NCI-H1694 treated with DMSO at 0.1 percent for 48 hours (cell line): ENCODE measurements at places on chromosomes 11 and 22.

GRCh38 chr11:57214098-57214417 is 23.0 kb downstream of the APLNR start:
- DNase-seq: no peak

DNA sequence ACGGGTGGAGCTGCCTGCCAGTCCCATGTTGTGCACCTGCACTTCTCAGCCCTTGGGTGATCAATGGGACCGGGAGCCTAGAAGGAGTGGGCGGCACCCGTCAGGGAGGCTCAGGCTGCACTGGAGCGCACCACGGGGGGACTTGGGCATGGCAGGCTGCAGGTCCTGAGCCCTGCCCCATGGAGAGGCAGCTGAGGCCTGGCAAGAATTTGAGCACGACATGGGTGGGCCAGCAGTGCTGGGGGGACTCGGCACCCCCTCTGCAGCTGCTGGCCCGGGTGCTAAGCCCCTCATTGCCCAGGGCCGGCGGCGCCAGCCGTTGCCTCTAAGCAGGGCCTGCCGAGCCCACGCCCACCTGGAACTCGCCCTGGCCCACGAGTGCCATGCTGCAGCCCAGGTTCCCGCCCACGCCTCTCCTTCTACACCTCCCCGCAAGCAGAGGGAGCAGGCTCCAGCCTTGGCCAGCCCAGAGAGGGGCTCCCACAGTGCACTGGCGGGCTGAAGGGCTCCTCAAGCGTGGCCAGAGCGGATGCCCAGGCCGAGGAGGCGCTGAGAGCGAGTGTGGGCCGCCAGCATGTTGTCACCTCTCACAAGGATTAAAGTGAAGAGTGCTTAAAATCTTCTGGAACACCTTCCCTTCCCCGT is 372.0 kb downstream of the ETS1 start:
- DNase-seq: no peak

- no peak for DNase-seq
These were observed 78.4 kb downstream of the MN1 start for GRCh38 chr22:27723158-27723557.

- no peak for DNase-seq
These were observed 261.5 kb downstream of the LARGE1 start for GRCh38 chr22:33658775-33659174.

DNA sequence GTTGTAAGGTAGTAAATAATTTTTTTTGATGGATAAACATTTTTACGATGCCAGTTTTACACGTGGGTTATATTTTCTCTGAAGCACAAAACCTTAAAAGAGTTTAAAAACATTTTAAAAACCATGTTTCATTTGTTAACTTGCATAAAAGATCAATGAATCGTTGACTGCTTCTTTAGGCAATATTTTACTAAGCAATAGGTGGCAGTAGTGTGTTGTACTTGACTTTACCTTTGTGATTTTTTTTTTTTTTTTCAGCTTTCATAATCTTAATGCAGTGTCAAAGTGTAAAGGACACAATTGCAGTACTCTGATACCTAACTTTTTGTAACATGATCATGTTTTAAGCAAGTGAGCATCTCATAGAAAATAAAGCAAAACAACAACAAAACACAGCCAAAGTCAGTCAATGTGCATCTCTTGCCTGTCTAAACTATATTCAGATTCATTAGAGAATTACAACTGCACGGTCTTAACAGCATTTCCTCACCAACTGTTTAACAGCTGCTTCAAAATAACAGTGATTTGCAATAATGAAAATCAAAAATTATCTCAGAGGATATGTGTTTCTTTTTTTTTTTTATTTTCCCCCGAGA is 27.7 kb downstream of the DNAJC24 start:
- peak; percentile 70 for DNase-seq

- peak; percentile 65 for DNase-seq
These were observed 2.8 kb downstream of the SLC17A6 start for GRCh38 chr11:22340701-22341587.

DNA sequence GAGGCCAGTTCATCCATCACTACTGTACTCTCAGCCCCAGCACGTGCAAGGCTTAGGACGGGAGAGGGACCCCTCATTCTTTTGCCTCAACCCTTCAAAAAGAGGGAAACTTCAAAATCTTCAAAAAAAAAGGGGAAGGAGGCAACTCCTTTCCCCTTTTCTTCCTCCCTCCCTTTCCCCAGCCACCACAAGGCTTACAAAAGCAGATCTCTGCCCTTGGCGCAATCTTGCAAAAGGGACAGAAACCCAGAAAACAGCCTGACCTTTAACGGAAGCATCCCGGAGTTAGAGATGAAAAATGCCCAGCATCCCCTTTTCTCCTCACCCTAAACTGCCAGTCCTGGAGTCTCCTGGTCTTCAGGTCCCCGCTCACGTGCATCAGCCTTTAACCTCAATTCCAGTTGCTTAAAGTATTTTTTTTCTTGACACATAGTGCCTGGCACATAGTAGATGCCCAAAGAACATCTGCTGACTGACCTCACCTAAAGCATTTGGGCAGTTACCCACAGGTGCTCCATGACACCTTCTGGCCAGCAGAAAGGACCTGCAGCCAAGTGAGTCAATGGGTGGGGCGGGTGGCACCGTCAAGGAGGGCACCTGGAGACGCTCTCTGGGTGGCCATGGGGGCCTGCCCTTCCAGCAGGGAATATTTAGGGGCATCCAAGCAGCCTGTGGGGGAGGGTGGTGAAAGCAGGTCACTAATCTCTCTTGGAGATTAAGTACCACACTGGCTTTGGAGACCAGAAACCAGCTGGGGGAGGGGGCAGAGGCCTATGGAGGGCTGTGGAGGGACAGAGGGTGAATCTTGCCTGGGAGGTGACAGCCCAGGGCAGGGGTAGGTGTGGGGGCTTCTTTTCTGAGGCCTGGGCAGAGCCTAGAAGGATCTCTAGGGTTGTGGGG is 16.3 kb downstream of the NECTIN1 start:
- DNase-seq: no peak

- DNase-seq: no peak
These were observed 48.9 kb upstream of the TBCEL start for GRCh38 chr11:120974965-120975364.

GRCh38 chr11:35507688-35508087 is 17.7 kb downstream of the PAMR1 start:
- DNase-seq: no peak

- peak; percentile 18 for DNase-seq
These were observed 81.0 kb downstream of the CCDC73 start for GRCh38 chr11:32713496-32713895.

DNA sequence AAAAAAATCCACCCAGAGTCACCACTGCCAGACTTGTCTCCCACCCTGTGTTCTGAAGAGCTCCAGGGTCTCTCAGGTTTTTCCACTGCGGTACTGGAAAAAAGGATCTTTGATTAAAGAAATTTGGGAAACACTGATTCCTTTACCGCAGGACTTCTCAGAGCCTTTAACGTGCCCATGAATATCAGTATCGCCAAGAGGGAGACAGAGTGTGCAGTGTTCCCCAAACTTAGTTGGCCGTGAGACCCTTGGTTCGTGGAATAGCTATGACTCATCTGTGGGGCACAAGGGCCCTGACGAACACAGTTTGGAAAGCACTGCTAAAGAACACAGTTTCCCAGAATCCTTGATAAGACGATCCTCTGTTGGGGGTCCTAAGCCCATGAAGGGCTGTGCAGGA is 31.7 kb downstream of the SYT7 start:
- DNase-seq: no peak

- DNase-seq: no peak
These were observed 64.8 kb downstream of the IGF2 start for GRCh38 chr11:2074266-2074825.

GRCh38 chr22:33467620-33468095 is 409.5 kb upstream of the SYN3 start:
- DNase-seq: no peak

DNA sequence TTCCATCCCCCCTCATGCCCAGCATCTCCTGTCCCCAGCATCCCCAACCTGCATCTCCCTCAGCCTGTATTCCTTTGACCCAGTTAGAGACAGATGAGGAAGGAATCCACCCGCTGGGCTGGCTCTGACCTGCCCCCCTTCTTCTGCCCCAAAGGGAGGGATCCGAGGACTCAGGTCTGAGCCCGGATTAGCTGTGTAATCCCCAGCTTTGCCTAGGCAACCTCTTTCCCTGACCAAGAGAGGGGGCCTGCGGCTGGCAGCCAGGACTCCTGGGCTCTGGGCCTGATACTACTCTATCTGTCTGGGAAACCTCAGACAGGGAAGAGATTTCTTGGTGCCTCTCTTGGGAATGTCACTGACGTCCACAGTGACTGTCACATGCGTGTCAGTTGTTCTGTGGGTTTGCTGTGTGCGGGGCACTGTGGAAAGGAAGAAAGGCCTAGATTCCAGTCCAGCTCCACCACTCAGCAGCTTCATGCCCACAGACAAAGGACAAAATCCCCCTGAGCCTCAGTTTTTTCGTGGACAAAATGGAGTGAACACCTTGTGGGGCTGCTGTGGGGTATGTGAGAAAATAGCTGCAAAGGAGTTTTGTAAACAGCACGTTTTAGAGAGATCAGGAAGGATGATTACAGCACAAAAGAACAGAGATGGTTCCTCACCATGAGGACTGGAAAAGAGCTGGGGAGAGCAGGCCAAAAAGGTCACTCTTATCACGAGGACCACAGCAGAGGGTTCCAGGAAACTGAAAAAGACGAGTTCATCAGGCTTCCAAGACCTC is 1.3 kb upstream of the NDUFV1 start:
- no peak for DNase-seq

DNA sequence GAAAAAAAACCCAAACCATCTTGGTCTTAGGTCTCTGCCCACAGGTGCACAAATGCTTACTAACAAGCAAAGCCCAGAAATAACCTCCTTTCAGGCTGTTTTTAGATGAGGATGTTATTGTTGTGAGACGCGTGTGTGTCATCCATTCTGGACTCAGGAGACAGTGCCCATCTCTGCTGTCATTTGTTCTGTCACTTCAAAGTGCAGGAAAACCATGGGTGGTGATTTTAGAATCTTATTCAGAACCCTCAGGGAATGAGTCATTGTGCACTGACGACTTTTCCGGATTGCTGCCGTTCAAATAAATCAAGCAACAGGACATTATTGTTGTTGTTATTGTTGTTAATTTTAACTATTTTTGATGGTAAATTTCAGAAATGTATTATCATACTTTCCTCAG is 110.3 kb downstream of the LRRC32 start:
- DNase-seq: no peak

- no peak for DNase-seq
These were observed 2.8 kb downstream of the PDE2A start for GRCh38 chr11:72671152-72672099.

- DNase-seq: no peak
These were observed 210.4 kb upstream of the PITPNB start for GRCh38 chr22:28129319-28129962.

GRCh38 chr11:128503245-128503991 is 83.9 kb downstream of the ETS1 start:
- DNase-seq: no peak

GRCh38 chr11:66854231-66854661 is 2.6 kb upstream of the LRFN4 start:
- no peak for DNase-seq

GRCh38 chr22:29093501-29094300 is 20.9 kb downstream of the KREMEN1 start:
- no peak for DNase-seq

DNA sequence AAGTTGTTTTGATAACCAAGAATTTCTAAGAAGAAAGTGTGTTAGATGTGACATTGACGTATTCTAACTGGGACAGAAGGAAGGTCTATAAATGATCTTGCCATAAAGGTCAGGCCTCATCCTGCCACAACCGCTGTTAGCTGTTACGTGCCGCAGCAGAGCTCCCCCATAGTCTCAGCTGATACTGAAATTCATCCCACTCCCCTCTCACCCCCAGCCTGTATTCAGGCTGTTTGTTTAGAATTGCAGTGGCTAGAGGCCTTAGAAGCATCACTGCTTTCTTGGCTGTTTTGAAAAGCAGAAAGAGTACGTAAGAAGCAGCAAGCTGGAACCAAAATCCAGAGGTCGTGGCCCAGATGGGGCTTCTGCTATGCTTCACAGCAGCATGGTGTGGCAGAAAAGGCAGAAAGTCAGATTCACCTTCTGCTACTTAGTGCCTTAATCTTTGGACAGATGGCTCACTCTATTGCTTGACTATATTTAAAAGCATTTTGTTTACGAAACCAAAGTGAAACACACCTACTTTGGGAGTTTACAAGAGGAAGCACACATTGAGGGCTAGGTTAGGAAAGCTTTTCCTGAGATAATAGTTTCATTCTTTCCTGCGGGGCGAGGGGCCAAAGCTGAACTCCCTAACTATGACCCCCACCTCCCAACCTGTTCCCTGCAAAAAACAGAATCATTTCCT is 950 bp upstream of the LAYN start:
- no peak for DNase-seq

DNA sequence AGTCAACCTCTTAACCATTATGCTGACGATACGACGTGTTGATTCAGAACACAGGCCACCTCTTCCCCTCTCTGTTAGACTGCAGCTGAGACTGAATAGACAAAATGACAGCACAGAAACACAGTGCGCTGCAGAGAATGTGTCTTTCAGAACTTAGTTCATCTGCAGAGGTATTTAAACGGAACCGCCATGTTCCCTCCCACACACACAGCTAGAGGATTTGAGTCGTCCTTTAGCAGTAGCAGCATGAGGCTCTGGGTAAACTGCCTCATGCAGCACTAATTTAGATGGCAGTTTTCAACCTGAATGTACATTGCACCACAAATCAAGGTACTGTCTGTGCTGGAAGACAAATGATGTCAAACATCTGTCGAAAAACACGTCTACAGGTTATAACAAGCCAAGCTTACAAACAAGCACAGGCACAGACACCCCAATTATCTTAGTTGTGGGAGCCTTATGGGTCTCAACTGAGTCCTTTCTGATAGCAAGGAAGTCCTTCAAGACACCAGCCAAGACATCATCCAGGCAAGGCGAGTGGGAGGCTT is 76.6 kb upstream of the LRRC4C start:
- no peak for DNase-seq

DNA sequence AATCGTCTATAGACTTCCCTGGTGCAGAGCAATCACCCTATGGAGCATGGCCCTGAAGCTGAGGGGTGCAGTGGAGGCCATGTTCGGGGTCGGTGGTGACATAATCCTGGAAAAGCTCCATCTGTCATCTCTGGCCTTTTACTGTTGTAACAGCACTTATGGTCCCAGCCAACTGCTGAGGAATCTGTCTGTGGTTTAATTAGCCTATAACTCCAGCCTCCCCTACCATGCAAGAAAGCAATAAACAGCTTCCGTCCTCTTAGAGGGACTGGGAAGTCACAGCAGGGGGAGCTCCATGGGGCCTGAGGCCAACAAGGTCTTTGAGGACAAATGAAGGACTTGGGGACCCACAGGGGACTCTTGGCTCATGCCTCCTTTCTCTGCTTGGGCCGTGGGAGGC is 159.1 kb upstream of the NECTIN1 start:
- no peak for DNase-seq

- DNase-seq: no peak
These were observed 150.9 kb downstream of the CRYBB2 start for GRCh38 chr22:25370322-25370721.

- DNase-seq: no peak
These were observed at the start of gene LARGE1 for GRCh38 chr22:33920197-33920540. Gene LARGE1, minus strand, starts transcription at chr22:33920476.

- no peak for DNase-seq
These were observed 7.8 kb upstream of the TMEM216 start for GRCh38 chr11:61384271-61385242.

- DNase-seq: no peak
These were observed 8.0 kb downstream of the FADS3 start for GRCh38 chr11:61883327-61883726.

GRCh38 chr22:37462983-37463382 is 23.2 kb downstream of the MFNG start:
- peak; percentile 59 for DNase-seq

- DNase-seq: no peak
These were observed 262.3 kb downstream of the CADM1 start for GRCh38 chr11:115241899-115242298.

GRCh38 chr11:33898957-33899356 is 7.1 kb upstream of the LMO2 start:
- DNase-seq: no peak
